ENCODE measurements at places on chromosomes 3 and 15.

DNA sequence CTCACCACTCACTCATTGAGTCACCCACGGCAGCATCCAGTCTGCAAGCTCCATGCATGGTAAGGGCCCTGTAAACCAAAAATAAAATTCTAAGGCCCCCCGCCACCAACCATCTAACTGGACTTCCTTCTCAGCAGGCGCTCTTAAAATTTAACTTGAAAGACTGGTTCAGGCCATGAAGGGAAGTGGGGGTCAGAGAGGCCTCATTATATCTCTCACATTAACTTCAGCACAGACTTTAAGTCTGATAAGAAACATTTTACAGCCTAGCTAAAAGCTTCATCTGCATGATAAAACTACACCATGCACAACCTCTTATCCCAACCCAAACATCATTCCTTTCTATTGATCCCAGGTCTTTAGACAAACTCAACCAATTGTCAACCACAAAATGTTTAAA is 38.5 kb downstream of the FBLN2 start:
- DNase-seq, result no peak

GRCh38 chr15:95669146-95669922 is 661.2 kb upstream of the NR2F2 start:
- DNase-seq, result no peak

DNA sequence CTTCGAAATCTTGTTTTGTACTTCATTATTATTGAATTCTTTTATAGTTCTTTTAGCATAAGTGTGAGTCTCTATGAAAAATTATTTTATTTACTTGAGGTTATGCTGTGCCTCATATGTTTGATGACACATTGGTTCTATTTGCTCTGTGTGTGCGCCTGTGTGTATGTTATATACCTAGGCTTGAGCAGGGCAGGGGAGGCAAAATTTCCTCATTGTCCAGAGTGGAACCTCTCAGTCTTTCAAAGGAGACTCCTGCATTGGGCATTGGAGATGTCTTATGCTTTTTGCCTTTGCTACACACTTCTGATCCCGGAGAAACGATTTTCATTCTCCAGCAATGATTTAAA is 58.4 kb downstream of the ALCAM start:
- DNase-seq, result no peak

DNA sequence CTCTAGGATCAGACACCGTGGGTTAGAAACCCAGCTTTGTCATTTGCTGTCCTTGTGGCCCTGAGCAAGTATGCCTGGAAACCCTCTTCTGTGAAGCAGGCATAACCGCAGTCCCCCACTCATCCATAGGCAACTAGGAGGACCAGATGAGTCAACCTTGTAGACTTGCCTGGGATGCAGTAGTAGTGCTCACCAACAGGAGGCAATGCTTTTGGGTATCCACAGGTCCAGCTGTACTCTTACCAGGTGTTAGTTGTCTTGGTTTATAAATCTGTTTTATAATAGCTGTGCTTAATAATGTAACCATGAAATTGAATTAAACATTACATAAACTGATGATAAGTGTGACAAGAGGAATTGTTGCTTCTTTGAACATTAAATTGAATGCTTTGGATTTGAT is 389.3 kb downstream of the IL20RB start:
- DNase-seq, result no peak

GRCh38 chr3:132315851-132316250 is 1.4 kb upstream of the ACP3 start:
- no peak for DNase-seq

- no peak for DNase-seq
Observed at GRCh38 chr3:128618398-128618726, 32.3 kb downstream of the RPN1 start.

DNA sequence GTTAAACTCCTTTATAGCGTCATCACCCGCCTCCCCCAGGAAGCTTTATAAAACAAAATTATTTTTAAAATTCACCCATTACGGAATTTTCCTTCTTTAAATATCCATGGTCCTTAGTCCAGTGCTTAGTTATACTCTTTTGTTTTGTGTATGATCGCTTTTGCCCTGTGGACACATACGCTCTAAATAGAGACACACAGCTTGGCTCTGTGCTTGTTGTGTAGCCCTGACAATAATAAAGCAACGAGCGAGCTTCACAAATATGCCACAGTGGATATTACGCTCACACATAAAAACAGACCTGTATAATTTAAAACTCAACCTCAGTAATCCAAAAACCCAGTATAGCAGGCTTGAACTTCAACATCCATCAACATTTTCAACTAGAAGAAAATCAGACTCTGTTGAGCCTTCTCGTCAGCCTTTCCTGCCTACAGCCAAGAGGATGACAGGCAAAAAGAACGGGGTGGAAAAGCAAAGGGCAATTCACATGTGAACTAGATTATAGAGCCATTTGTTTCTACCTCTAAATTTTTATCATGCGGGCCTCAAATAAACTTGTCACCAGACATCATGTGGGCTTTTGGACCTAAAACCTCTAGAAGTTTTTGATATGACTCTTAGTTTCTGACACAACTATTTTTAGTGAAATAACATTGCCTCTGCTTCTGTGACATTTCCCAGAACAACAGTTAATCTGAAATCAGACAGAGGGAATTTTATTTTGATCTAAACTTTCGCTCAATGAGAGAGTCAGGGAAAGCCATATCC is 89.6 kb upstream of the THBS1 start:
- DNase-seq, result no peak

GRCh38 chr3:50250514-50250913 is 14.5 kb downstream of the GNAI2 start:
- DNase-seq, result no peak

- no peak for DNase-seq
Observed at GRCh38 chr3:1664266-1664665, 434.4 kb upstream of the CNTN4 start.

GRCh38 chr15:65110676-65111292 is 4.2 kb downstream of the UBAP1L start:
- no peak for DNase-seq

DNA sequence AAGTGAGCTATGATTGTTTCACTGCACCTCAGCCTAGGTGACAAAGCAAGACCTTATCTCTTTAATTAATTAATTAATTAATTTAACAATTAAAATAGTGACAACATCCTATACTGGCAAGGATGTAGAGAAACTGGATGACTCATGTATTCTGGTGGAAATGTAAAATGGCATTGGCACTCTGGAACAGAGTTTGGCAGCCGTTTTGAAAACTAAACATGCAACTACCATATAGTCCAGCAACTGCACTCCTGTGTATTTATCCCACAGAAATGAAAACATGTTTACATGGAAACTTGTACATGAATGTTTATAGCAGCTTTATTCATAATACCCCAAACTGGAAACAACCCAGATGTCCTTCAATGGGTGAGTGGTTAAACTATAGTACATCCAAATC is 56.6 kb downstream of the ANP32A start:
- DNase-seq, result no peak

- DNase-seq, result no peak
Observed at GRCh38 chr3:122982216-122983185, 45.1 kb downstream of the SEMA5B start.

- no peak for DNase-seq
Observed at GRCh38 chr3:10554236-10554611, 48.8 kb upstream of the ATP2B2 start.

- DNase-seq, result no peak
Observed at GRCh38 chr15:46300716-46301115, 665.9 kb downstream of the SQOR start.

DNA sequence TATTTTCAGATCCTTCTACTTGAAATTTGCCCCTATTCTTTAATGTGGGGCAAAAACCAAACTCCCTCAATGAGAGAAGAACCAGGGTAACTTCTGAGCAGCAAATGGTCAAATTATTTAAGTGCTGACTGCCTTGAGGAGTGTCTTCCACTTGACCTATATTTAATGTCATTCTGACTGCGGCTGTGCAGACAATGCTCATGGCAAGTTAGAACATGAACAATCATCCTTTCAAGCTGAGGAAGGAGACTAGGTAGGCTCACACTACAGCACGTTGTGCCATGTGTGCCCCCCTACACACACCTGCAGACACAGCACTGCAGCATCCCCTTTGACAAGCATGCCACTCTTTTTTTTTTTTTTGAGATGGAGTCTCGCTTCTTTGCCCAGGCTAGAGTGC is 98.2 kb downstream of the OSBPL10 start:
- DNase-seq, result no peak

- no peak for DNase-seq
Observed at GRCh38 chr3:10007126-10007782, 19.0 kb upstream of the FANCD2 start.

- DNase-seq, result peak; percentile 54
Observed at GRCh38 chr3:30042274-30042859, 564.0 kb upstream of the TGFBR2 start.

- no peak for DNase-seq
Observed at GRCh38 chr3:38834110-38834509, 18.1 kb upstream of the SCN10A start.

- DNase-seq, result no peak
Observed at GRCh38 chr3:41216993-41217392, 17.7 kb downstream of the CTNNB1 start.

- peak; percentile 52 for DNase-seq
Observed at GRCh38 chr15:39580485-39581241, at the start of gene THBS1. Gene THBS1 (plus strand): TSS chr15:39581079. CDS start chr15:39581858, 779 bp downstream.

DNA sequence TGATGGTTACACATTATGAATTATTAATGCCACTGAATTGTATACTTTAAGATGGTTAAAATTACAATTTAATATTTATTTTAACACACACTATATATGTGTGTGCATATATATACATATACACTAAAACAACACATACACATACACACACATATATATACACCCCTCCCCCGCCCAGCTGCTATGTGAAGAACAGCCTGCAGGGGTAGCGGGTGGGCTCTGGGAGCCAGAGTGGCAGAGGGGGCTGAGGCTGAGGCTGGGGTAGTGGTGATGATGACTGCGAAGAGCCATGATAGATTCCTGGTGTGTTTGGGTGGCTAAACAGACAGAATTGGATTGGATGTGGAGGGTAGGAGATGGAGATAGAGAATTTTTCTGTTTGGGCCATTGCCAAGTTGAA is 39.4 kb upstream of the APEH start:
- DNase-seq, result no peak

DNA sequence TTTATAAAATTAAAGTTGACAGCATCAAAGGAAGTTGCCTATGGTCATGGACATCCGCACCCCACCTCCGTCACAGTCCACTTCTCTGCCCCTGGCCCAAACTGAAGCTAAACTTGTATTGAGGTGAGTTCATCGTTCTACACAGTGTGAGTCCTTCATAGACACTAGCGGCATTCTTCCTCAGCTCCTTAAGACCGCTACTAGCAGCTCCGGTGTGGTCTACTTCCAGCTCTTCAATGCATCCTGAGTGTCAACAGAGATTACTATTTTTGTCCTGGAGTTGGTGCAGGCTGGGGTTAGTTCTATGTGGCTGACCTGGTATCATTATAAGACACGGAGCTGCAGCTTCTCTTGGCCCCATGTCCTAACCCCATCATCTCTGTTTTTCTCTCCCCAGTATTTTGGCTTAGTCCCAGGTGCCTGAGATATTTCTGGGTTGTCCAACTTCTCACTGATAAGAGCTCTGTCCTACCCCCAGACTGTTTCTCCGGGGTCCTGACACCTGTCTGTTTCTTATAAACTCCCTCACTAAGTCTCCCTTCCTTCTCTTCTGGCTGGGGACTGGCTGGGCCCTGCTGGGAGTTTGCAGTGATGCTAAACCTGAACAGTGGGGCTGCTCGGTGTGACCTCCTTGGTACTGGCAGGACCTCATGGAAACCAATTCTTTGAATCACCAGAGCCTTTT is 169.2 kb upstream of the ATP10A start:
- no peak for DNase-seq

DNA sequence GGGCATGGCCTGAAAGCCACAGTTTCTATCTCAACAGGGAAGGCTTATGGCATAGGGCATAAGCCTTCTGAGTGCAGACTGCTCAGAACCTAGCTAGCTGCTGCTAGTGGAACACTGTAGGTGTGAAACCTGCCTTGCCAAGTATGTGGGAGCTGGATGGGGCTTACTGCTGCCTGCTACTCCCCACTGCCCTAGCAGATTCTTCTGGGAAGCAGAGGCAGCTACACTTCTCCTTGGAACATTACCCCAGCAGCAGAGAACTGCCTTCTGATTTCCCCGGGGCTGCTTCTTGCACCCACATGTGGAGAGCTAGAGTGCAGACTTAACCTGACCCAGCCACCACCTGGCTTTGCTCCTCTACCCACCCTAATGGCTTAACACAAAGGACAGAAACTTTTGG is 215.7 kb downstream of the POLQ start:
- no peak for DNase-seq

GRCh38 chr3:170961616-170962400 is 53.4 kb upstream of the EIF5A2 start:
- DNase-seq, result no peak

DNA sequence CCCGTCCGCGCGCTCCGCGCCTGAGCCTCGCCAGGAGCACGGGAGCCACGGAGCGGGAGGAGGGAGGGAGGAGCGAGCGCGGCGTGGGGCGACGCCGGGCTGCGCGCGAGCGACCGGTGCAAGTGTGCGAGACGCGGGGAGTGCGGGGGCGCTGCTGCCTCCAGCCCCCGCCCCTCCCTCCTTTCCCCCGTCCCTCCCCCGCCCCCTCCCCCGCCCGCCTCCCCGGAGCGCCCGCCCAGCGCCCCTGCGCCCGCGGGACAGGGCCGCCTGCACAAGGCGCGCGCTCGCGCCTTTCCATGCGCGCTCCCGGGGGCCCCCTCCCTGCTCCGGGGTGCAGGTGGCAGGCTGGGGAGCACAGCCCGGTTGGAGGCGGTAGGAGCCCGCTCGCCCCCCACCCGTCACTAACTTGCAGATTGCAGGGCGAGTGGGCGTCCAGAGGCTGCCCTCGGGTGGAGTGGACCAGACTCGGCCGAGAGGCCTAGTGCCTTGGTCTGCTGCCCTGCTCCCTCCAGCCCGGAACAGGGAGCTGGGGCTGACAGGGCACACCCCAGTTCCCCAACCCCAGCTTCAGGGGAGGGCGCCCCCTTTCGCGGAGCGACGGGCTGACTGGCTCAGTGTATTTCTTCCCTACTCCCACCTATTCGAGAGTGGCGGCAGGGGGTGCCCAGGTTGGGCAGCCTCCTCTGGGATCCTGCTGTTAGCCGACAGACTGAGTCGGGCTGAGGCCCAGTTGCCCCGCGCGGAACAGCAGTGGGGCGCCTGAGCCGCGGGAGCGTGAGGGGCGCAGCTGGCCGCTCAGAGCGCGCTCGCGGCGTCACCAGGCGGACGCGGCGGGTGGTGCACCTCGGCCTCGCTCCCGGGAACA is at the start of gene WNT7A:
TSS of gene WNT7A (minus strand) at position 126 of the 865 bp plus-strand sequence. CDS start 255 bp downstream, outside the sequence.
- DNase-seq, result peak; percentile 61

- no peak for DNase-seq
Observed at GRCh38 chr3:144636833-144637232, 665.2 kb downstream of the DIPK2A start.

GRCh38 chr15:70586241-70586640 is 177.1 kb downstream of the UACA start:
- DNase-seq, result no peak

- DNase-seq, result no peak
Observed at GRCh38 chr3:49617390-49618013, 56.6 kb upstream of the APEH start.

All from activated CD4-positive, alpha-beta T cell treated with anti-CD3 and anti-CD28 coated beads for 4 hours (primary cell).